ENCODE measurements at places on chromosomes 13 and 19. TPM values are rescaled to one million over a fixed set of nuclear protein-coding genes. Genes with fewer than 3 reads are reported as not detected.

Gene CYP4F2
- not detected for polyA plus RNA-seq

Gene ZNF154
- polyA plus RNA-seq, result 27.6 TPM

Gene ASF1B
- 15.7 TPM for polyA plus RNA-seq

Gene CD79A
- 0.87 TPM for polyA plus RNA-seq

Gene ZNF829
- polyA plus RNA-seq, result 7.6 TPM

Gene SMIM24
- polyA plus RNA-seq, result 553 TPM

Gene LGALS14
- not detected for polyA plus RNA-seq

Gene LHB
- not detected for polyA plus RNA-seq

Gene IGFL1
- polyA plus RNA-seq, result not detected

Gene ZNF491
- polyA plus RNA-seq, result 4.0 TPM

Gene CYP2A7
- polyA plus RNA-seq, result 0.19 TPM

Gene PEAK3
- polyA plus RNA-seq, result 0.04 TPM

Gene FCER2
- polyA plus RNA-seq, result not detected

All from right renal cortex interstitium (tissue), 3 donors.